CD4-positive, alpha-beta T cell treated with Interleukin-4 for 1 hour (primary cell): ENCODE measurements at places on chromosomes 3 and 15.
A peak's percentile ranks its signal among the peaks of the same experiment; 100 is the strongest.

DNA sequence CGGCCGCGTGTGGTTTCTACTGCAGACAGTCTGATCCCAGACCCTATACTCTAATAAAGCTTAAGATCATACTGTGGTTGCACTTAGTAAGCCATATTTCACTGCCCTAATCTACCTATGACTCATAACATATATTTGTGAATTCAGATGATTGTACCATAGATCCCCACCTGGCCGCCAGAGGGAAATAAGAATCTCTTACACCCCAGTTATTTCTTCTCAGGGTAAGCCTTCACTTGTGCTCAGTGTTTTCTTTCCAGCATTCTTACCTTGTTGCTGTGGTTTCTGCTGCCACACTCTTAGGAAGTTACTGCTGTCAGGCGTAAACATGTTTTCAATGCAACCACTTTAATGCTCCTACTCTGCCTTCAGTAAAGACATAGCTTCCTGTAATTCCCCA, 105.9 kb downstream of the B3GALNT1 start:
- DNase-seq = no peak

DNA sequence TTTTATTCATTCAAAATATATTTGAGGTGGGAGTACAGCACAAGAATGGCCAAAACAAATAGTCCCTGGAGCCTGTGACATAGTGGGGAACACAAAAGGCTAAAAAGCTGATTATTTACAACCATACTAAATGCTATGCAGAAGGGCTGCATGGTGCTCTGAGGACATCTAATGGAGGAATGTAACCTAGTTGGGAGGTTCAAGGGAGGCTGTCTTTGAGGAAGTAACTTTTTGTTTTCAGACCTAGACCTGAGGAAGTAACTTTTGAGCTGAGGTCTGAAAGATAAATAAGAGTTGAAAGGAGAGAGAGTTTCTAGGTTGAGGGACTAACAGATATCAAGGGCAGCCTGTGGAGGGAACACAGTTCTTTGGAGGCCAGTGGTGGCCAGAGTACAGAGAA, 34.8 kb upstream of the RASA2 start:
- DNase-seq = peak; percentile 73

DNA sequence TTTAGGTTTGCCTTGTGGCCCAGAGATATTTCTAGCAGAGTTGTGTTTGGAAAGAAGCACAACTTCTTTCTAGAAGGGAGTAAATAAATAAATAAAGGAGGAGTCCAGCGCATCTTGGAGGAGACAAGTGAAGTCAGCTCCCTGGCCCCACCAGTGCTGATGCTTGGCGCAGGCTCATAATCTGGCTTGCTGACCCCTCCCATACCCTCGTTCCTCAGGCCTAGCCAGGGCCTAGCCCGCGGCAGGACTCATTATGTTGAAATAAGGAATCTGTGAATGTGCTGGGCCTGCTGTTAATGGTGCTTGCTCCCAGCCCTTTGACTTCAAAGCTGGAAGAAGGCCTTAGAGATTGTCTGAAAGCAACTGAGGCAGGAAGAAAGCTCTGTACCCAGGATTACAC, 3.1 kb downstream of the ZNF710 start:
- DNase-seq = no peak

GRCh38 chr3:56838448-56838847, 36.7 kb upstream of the ARHGEF3 start:
- DNase-seq = no peak

DNA sequence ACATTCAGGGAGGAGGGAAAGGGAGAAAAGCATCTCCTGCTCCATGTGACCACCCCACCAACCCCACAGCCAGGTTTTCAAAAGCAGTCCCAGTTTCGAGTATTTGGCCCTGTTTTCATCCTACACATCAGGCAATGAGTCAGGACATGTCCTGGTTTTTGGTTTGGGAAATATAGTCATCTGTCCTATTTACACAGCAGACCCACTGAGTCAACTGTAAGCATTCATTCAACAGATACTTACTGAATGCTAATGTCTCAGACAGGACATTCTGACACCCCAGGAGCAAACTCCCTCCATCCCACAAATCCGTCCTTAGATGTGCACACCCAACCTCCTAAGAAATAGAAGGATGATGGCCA, 32.9 kb downstream of the IGDCC3 start:
- DNase-seq = no peak

- no peak for DNase-seq
These were observed 69.9 kb downstream of the TBC1D5 start for GRCh38 chr3:17672506-17672905.

DNA sequence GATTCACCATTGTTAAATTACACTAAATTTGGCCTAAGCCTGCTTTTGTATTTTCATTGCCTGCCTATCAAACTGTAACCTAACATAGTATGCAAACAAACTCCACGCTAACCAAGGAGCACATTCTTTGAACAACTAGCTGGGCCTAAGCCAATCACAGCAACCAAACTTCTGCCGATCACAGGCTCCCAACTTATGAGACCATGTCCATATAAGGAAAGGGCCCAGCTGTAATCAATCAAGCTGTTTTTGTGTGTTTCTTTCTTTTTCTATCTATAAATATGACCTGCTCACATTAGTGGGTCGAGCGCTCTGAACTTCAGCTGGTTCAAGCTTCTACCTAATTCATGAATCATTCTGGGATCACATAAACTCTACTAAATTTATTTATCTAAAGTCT, 473.6 kb downstream of the SI start:
- DNase-seq = no peak

GRCh38 chr3:161793194-161793930, 296.8 kb downstream of the OTOL1 start:
- DNase-seq = no peak

GRCh38 chr15:83207009-83207659, 489 bp downstream of the HDGFL3 start:
- no peak for DNase-seq

- no peak for DNase-seq
These were observed 40.8 kb downstream of the NDUFB4 start for GRCh38 chr3:120636795-120637401.

DNA sequence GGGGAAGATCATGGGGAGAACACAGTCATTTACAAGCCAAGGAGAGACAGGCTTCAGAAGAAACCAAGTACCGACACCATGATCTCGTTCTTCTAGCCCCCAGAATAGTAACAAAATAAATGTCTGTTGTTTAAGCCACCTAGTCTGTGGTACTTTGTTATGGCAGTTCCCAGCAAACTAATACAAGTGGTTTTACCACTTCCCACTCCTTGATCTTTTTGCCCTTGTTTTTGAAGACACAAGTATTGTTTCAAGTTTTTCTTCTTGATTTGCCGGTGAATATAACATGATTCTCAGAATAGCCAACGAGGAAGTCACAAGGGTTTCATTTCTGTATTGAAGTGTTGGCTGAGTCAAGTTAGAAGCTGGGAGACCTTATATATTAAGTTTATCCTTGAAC, 220.3 kb downstream of the SOX2 start:
- no peak for DNase-seq

DNA sequence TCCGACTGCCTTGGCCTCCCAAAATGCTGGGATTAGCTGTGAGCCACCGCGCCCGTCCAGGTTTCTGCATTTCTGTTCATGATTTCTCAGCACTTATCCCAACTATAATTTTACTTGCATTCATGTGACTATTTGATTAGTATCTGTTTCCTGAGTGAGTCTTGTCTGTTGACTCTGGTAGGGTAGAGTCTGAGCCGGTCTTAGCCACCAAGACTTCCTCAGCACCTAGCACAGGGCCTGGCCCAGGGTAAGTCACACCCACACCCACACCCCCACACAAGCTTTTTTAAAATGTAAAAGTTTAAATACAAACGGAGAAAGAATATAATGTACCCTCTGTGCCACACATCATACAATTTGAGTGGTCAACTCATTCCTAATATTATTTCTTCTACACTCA, 3.1 kb upstream of the SPATA12 start:
- no peak for DNase-seq

DNA sequence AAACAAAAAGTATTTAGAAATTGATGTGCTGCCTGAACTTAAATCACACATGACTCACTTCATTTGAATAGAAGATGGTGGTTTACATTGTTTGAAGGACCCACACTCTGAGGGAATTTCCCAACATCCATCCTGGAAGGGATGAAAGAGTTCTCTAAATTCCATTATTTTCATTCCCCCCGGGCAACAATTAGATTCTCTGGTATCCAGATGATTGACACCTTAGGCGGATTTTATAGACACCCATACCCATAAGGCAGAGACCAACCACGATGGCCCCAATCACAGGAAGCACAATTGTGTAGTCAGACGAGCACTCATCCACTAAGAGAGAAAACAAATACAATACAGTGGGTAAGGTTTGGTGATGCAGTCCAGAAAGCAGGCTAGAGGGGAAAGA, 24.6 kb upstream of the MCCC1 start:
- no peak for DNase-seq

- no peak for DNase-seq
These were observed 39.0 kb downstream of the INTS14 start for GRCh38 chr15:65571971-65572370.

DNA sequence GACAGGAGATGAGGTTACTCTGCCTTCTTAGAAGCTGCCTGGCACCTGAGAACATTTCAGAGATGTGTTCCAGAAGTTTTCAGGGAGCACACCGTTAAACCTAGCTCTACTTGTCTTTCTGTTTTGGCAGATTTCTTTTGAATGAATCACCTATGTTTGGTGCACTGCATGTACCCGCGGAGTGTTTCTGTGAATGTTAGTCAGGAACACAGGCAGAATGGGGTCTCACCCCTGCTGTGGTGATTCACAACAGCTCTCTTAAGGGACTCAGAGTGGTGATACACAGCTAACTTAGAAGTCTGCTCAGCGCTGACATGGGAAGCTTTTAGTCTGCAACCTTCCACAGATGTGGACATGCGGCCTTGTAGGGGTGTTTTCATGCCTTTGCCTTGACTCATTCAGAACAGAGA, 24.0 kb downstream of the TSEN2 start:
- no peak for DNase-seq

- DNase-seq = peak; percentile 41
These were observed 1.2 kb downstream of the CISH start for GRCh38 chr3:50610181-50610971.

GRCh38 chr3:143185401-143185800, 65.8 kb downstream of the CHST2 start:
- DNase-seq = no peak

DNA sequence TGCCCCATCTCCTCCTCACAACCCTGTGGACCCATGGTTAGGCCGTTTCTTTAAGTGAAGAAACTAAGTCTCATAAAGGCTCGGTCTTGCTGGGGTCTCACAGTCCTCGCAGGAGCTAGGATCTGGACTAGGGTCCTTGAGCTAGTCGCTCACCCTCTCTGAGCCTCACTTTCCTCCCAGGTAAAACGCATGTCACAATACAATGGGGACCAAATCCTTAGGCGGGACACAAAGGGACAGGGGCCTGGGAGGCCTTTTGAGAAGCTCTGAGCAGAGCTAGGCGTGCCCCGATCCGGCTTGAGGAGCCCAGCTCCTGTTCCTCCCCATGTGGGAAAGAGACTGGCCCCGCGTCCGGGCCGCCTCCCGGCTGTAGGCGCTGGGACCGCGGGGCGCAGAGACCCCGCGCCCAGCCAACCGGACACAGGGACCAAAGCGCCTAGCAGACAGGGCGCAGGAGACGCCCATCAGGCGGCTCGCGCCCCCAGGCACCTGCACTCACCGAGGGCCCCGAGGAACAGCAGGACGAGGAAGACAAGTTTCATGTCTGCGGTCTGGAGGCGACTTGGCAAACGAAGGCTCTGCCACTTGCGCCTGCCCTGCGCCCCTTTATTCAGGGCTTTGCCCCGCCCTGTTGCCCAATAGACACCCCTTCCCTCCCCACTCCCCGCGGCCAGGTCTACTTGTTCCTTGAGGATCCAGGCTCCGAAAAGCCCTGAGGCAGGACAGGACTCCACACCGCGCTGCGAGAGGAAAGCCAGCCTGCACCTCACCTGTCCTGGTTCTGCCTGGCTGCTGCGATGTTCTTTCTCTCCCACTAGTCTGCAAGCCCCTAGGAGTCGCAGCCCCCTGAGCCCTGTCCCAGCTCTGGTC, at the start of gene LTF:
Gene LTF (minus strand): TSS at position 580 of the 870 bp plus-strand sequence. CDS start 38 bp downstream, at position 542.
- no peak for DNase-seq

GRCh38 chr15:88725305-88726210, 77.7 kb upstream of the ACAN start:
- DNase-seq = no peak

- no peak for DNase-seq
These were observed 1189.5 kb downstream of the ZPLD1 start for GRCh38 chr3:103624271-103624670.

GRCh38 chr15:80992441-80992840, 2.8 kb upstream of the MESD start:
- DNase-seq = no peak

- no peak for DNase-seq
These were observed 32.5 kb upstream of the GOLGA8A start for GRCh38 chr15:34470091-34470490.

DNA sequence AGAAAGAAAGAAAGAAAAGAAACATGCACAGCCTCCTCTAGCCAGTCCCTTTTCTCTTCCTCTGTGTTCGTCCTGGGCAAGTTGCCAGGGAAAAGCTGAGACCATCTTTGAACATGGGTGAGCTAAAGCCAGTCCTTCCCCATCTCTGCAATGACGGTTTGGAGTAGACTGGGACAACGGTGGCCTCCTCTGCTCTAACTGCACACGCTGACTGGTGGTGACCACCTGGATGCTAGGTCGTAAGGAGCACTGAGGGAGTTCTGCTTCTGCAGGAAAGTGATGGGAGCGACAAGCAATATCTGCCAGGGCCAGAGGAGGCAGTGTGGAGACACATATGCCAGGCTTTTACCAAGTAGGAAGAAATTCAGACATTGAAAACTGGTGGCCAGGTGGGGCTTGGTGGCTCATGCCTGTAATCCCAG, 111.7 kb downstream of the NUP210 start:
- peak; percentile 19 for DNase-seq

GRCh38 chr3:28206479-28206878, 34.9 kb upstream of the CMC1 start:
- no peak for DNase-seq

DNA sequence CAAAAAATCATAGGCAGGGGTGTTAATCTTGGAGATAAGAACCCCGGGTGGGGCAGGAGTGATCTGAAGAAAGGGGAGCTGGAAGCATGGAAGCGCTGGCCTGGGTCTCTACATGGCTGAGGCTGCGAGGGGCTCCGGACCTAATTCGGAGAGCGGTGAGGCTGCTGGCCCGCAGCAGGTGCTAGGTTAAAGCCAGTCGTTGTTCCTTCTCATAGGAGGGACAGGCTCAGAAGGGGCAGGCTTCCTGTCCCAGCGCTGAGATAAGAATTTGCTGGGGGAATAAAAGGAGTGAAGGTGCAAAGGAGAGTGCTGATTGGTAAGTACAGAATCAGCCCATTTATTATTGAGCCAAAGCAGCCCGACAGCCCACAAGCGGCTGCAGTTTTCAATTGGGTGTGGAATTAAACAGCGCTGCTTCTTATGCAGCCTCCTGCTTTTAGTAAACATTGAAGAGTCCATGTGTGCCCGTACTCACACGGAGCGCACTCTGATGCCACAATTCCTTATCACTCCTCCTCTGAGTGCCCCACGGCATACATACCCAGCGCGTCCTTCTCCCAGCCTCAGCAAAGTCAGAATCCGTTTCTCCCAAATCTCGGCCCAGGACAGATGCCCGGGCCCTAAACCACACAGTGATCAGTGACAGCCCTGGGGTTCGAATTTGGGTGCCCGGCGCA, 17.1 kb downstream of the CHST13 start:
- DNase-seq = peak; percentile 8

GRCh38 chr15:25171856-25172687, 217.3 kb downstream of the SNRPN start:
- DNase-seq = no peak

GRCh38 chr3:52694528-52695189, 8.8 kb downstream of the GNL3 start:
- no peak for DNase-seq
